Left cardiac atrium (tissue), 4 donors: ENCODE measurements at places on chromosomes 6 and 20. TPM values are rescaled to one million over a fixed set of nuclear protein-coding genes. Genes with fewer than 3 reads are reported as not detected.

The HCK gene
- total RNA-seq = 11.1 TPM

The NKX2-4 gene
- not detected for total RNA-seq

- DNase-seq = no peak
These were observed 118.4 kb downstream of the FARS2 start for GRCh38 chr6:5379647-5380242.

DNA sequence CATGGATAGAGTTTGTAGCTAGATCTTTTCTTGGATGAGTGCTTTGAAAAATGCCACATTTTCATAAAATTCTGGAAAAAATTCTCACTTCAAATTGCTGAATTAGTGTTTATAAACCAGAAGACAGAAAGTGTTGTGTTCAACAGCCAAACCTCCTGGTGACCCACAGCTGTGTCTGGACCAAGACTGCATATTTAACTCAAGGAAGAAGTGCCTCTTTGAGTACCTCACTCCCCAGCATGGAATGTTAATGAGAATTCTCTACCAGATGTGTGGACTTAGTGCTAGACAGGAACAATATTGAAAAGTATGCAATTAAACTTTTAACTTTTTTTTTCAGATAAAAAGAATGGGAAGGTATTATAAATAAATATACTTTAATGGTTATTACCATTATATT lies 609.3 kb downstream of the COL12A1 start:
- DNase-seq = no peak
